ENCODE measurements at places on chromosomes 3 and 15. TPM values are rescaled to one million over a fixed set of nuclear protein-coding genes. Genes with fewer than 3 reads are reported as not detected.

DNA sequence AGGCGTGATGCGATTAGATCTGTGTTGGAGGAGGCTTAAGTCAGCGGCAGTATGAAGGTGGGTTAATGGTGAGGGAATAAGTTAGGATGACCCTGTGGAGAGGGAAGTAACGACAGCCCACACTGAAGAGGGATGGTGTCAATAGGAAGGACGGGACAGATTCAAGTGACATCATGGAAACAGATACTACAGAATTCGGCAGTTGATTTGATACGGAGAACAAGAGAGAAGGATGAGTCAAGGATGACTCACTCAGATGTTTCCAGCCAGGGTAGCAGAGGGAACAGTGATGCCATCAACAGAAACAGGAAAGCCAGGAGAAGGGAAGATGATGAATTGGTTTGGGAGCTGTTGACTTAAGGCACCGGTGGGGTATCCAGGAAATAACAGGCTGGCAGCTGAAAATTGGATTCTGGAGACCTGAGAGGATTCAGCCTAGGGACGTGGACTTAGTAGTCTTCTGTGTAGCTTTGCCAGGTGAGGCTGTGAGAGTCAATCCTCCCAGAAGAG is 38.0 kb downstream of the SHC4 start:
- DNase-seq: no peak

DNA sequence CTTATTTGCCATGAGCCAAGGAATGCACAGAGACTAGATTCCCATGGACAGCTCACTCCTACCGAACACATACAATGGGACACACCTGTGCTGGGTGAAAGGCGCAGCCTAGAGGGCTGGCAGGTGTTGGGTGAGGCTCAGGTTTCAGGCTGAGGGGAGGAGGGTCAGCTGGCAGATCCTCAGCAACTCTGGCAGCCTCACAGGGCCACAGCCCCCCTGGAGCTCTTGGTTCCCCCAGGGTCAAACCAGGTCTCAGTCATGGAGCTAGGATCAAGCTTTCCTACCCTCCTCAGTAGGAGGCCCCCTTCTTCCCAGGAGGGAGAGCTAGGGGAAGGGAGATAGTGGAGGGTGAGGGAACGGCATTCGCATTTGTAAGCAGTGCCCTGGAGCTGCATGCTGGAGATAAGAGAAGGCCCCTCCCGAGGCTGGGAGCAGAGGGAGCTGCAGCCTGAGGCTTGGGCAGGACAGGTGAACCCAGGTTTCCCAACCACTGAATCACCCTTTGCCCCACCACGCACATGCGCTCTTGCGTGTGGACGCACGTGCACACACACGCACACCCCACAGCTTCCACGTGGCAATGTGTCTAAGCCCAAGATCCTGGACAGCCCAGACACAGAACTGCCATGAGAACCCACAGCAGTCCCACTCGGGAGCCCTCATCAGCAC is 26.3 kb upstream of the TFRC start:
- DNase-seq: no peak

- DNase-seq: no peak
Measured at GRCh38 chr15:67121644-67122605, 56.5 kb downstream of the SMAD3 start.

- DNase-seq: no peak
Measured at GRCh38 chr3:196774191-196774820, 34.6 kb downstream of the PAK2 start.

GRCh38 chr3:31659246-31659645 is 126.5 kb downstream of the STT3B start:
- DNase-seq: no peak

DNA sequence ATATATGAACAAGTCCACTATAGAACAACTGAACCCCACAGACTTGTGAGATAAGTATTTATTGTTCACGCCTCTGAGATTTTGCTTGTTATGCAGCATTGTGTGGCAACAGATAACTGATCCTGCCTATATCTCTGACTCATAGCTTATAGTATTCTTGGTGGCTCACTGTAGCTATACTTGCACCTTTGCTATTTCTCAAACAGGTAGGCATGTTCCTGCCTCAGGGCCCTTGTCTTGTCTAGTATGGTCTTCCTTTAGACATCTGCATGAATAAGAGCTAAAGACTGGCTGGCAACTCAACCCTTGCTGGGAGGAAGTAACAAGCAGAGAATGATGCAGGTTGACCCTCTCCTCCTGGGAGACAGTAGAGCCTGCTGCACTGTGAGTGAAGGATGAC is 256.1 kb downstream of the CHST2 start:
- DNase-seq: no peak

- no peak for DNase-seq
Measured at GRCh38 chr15:39605146-39605545, 24.3 kb downstream of the THBS1 start.

- no peak for DNase-seq
Measured at GRCh38 chr3:12363397-12364195, 74.7 kb downstream of the PPARG start.

- DNase-seq: no peak
Measured at GRCh38 chr15:81255315-81255957, 58.8 kb downstream of the IL16 start.

GRCh38 chr3:132268956-132269355 is 48.3 kb upstream of the ACP3 start:
- DNase-seq: no peak

DNA sequence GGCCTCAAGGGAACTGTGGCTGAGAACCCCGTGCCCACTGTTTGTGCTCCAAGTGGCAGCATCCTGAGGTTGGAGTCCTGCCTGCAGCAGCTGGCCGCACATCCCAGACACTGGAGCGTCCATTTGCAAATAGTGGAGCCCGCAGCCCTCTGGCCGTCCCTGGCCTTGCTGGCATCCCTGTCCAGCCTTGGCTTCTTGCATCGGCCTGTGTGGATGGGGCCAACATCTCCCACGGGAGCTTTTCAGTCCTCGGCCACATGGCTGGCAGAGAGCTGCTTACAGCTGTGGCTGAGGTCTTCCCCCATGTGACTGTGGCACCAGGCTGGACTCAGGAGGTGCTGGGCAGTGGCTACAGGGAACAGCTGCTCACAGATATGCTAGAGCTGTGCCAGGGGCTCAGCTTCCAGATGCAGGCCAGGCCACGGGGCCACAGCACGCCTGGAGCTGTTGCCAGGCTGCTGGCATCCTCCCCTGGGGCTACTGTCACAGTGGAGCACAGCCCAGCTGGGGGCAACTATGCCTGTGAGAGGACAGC is 71.2 kb downstream of the FAM43A start:
- DNase-seq: peak; percentile 32

DNA sequence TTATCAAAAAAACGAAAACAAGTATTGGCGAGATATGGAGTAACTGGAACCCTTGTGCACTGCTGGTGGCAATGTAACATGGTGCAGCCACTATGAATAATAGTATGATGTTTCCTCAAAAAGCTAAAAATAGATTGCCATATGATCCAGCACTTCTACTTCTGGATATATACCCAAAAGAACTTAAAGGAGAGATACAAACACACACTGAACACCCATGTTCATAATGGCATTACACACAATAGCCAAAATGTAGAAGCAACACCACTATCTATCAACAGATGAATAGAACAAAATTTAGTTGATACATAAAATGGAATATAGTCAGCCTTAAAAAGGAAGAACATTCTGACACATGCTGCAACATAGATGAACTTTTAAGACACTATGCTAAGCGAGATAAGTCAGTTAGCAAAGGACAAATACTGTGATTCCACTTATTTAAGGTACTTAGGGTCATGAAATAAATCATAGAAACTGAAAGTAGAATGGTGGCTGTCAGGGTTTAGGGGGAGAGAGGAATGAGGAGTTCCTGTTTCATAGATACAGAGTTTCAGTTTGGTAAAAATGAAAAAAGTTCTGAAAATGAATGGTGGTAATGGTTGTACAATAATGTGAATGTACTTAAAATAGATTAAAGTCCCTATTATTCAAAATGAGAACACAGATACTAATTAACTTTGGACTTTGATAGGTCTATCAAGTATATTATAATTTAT is 59.4 kb upstream of the IMPG2 start:
- DNase-seq: no peak

DNA sequence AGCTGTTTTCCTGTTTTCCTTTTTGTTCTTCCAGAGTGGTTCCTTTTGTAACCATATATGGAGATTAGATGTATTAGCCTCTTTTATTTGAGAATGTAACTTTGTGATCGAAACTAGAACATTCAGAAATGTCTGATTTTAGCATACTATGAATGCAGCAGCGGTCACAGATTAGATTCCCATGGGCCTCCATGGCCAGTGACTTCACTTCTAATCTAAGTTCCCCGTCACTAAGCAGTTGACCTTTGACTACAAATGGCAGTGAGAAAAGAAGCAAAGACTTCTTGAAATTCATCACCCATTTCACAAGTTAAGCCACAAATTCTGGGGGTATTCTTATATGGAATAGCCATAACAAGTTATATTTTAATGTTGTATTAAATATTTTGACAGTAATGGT is 114.6 kb upstream of the FLNB start:
- no peak for DNase-seq

DNA sequence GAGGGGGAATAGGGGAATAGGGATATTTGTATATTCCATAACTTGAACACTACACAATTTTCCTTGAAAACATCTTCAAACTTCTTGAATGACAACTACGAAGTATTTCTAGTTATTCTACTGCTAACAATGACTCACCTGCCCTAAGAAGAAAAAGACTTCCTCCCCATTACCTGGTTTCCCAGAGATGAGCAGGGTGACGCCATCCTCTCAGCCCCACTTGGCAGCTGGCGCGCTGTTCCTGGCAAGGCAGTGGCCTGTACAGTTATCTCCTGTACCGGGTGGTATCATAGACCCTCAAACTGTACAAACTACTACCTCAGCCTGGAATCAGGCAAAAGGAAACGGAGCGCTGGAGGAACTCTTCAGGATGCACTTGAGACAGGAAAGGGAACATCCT is 10.4 kb downstream of the WDR82 start:
- no peak for DNase-seq

- peak; percentile 29 for DNase-seq
Measured at GRCh38 chr3:179072100-179072438, 460 bp upstream of the ZMAT3 start.

DNA sequence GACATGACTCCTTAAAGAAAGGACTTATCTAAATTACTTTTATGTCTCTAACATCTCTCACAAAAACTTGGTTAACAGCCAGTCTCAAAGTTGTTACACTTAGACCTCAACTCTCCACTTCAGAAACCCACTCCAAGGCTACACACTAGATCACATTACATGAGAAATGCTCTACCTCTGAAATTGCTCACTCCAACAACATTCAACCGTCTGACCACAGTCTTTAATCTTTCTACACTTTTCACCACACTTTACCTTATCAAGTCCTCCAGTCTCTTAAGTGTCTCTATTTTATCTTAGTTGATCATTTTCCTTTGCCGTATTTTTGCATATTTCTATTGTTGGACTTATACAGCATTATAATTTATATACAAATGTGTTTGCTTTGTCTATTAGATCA is 5.8 kb downstream of the SLC12A6 start:
- no peak for DNase-seq

DNA sequence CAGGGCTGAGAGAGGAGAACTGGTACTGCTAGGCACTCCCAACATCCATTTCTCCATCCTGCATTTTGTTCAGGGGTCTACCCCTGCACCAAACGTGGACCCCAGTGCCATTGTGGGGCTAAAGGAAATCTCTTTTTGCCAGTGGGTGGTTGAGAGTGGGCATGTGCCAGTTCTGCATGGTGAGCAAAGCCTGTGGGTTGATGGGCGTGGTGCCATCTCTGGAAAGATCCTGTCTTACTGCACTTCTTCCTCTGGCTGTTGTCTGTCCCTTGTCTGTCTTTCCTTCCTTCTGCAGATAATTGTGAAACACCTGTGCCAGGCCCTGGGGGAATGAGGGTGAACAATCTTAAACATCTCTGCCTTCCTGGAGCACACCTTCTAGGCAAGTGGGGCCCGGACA is 1.4 kb upstream of the RARRES1 start:
- DNase-seq: no peak

DNA sequence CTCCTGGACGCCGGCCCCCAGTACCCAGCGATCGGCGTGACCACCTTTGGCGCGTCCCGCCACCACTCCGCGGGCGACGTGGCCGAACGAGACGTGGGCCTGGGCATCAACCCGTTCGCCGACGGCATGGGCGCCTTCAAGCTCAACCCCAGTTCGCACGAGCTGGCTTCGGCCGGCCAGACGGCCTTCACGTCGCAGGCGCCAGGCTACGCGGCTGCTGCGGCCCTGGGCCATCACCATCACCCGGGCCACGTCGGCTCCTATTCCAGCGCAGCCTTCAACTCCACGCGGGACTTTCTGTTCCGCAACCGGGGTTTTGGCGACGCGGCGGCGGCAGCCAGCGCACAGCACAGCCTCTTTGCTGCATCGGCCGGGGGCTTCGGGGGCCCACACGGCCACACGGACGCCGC is 956 bp downstream of the ZIC1 start:
- no peak for DNase-seq

GRCh38 chr3:82145742-82146141 is 384.3 kb upstream of the GBE1 start:
- DNase-seq: no peak

Gene CLDN16
- not detected for total RNA-seq

Gene GOLGA8O
- total RNA-seq: 1.2 TPM

Gene PLSCR4
- 12.1 TPM for total RNA-seq

Gene GOLGA8F
- not detected for total RNA-seq

Gene CYP11A1
- total RNA-seq: 0.27 TPM
